Body of pancreas (tissue), 4 donors: ENCODE measurements at places on chromosomes 3 and 15. TPM values are rescaled to one million over a fixed set of nuclear protein-coding genes. Genes with fewer than 3 reads are reported as not detected.

- DNase-seq = no peak
Observed at GRCh38 chr15:91516866-91517265, 336.6 kb upstream of the SLCO3A1 start.

PARP15 gene
- 0.52 TPM for total RNA-seq

STAB1 gene
- 50.4 TPM for total RNA-seq

GRCh38 chr3:23735535-23736326, 70.0 kb upstream of the UBE2E1 start:
- DNase-seq = no peak

- DNase-seq = peak; percentile 87
Observed at GRCh38 chr3:188950832-188951489, 220.8 kb upstream of the TPRG1 start.

- DNase-seq = no peak
Observed at GRCh38 chr3:49183873-49184272, 12.5 kb downstream of the KLHDC8B start.

GRCh38 chr15:94239474-94239873, 8.1 kb downstream of the MCTP2 start:
- DNase-seq = no peak

FSD2 gene
- total RNA-seq = 0.26 TPM
